EH (cell line): ENCODE measurements at places on chromosomes 11 and 22.

DNA sequence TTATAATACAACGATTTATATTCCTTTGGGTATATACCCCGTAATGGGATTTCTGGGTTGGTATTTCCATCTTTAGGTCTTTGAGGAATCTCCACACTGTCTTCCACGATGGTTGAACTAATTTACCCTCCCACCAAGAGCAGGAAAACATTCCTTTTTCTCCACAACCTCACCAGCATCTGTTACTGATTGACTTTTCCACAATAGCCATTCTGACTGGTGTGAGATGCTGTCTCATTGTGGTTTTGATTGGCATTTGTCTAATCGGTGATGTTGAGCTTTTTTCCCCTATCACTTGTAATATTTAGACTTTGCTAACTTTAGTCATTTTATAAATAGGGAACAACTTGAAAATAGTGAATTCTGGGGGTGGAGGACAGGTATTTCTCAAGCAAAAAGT, 58.1 kb downstream of the PPFIA1 start:
- no peak for DNase-seq

DNA sequence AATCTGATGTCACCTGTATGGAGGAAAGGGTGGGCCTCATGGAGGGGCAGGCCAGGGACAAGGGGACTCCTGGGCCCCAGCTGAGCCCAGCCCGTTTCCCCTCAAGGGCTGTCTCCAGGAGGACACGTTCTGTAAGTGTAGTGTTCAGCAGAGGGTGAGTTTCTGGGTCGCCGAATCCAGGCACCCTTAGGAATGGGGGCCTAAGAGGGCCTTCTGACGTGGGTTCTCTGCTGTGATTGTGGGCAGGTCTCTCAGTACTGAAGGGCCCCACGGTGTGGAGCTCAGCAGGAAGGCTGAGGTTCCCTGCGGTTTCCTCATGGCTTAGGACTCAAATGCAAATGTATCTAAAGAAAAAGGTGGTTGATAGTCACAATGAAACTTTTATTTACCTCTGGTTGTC, 6.5 kb downstream of the PTDSS2 start:
- DNase-seq, result no peak

DNA sequence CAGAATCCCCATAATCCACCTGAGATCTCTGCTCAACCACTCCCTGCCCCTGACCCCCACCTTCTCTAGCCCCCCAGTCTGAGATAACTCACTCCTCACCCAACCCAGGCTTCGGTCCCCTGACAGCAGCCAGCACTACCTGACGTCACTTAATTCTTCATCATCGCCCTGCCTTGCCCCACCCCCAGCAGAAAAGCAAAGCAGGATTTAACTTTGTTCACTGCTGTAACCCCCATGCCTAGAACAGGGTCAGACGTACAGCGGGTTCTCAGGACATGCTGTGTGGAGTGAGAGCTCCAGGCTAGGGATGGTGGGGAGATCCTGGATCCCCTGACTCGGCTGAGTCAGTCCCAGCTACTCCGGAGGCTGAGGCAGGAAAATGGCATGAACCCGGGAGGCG, 45.8 kb downstream of the ELFN2 start:
- DNase-seq, result peak; percentile 5

DNA sequence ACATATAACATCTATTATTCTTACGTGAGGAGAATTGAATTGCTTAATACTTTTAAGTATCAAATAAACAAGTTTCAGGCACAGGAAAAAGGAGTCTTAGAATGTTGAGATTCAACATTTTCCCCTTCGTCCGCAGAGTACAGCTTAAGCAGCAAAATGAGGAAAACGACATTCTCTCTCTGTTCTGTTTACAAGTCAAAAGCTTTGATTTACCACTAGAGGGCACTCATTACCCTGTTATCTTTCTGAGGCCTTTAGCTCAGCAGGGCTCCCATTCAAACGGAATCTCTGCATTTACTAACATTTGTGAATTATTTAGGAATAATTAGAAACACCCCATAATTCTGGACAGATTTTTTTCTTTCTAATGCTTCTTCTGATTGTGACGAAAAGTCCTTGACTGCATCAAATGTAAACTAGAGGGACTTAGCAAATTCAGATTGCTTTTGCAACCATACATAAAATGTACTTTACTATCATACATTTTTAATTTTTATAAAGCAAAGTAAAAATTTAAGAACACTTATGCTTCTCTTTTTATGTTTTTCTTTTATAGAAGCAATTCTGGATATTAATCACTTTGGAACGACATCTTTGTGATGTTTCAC, 75.0 kb downstream of the JRKL start:
- peak; percentile 72 for DNase-seq

- peak; percentile 20 for DNase-seq
These were observed 98.4 kb downstream of the VPREB1 start for GRCh38 chr22:22342697-22343580.

- DNase-seq, result peak; percentile 55
These were observed 61.1 kb downstream of the SPECC1L start for GRCh38 chr22:24331468-24332440.

- DNase-seq, result peak; percentile 46
These were observed 19.9 kb upstream of the CTSC start for GRCh38 chr11:88357323-88358039.

DNA sequence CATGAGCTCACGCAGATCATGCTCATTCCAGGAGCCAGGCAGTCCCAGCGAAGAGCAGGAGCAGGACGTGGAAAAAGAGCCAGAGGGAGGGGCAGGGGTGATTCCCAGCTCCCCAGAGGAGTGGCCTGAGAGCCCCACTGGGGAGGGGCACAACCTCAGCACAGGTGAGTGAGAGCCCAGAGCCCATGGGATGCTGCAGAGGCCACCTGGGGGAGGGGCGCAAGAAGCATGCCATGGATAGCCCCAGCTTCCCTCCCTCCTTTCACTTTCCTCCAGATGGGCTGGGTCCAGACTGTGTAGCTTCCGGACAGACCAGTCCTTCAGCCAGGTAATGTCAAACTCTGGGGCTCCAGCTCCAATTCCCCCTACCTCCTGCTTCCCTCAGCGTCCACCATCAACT, 6.2 kb downstream of the SMTNL1 start:
- no peak for DNase-seq

- no peak for DNase-seq
These were observed 2.8 kb downstream of the CEP57 start for GRCh38 chr11:95793116-95793515.

DNA sequence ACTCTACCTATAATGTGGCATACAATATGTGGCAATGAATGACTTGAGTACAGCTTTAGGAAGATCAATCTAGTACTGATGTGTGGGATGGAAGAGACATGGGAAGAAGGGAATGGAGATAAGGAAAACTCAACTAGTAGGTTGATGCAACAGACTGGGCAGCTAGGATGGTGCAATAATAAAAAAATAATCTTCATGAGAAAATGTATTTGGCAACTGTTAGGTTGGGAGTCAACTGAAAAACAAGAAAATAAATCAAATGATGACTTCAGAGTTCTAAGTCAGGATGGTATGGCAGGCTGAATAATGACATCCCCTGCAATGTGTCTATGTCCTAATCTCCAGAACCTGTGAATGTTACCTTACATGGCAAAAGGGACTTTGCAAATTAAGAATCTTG, 236.8 kb upstream of the PITPNB start:
- no peak for DNase-seq

DNA sequence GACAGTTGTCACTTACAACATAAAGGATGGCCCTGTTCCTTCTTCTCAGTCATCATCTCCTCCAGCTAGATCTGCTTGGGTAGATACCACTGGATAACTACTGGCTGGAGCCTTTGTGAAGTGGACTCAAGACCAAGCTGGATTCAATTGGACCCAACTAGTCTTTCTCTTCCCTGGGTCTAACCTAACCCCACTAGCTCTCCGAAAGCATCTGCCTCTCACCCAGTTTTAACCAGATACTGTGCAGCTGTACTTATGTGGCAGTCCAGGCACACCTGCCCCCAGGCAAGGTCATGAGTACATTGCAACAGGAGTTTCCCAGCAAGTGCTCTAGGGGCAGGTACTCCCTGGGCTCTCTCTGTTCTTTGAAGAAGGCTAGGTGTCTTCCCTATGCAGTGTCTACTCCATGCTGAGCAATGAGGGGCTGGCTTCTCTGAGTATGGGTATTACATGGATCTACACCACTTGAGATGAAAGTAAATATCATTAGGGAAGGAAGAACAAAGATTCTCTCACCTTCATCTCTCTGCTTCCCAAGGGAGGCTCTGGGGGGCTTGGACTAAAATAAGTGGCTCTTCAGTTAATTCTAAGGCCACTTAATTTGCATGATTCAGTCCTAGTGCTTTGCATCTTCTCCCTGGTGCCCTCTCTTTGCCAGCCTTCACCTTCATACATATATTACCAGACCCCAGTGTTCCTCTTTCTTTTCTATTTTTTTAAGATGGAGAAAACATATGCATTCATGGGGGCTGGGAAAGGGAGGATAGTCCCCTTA, 236.1 kb downstream of the NXPE2 start:
- DNase-seq, result no peak

GRCh38 chr11:109972181-109972715, 120.9 kb upstream of the ZC3H12C start:
- peak; percentile 28 for DNase-seq

- DNase-seq, result peak; percentile 60
These were observed 122.7 kb upstream of the TRPC6 start for GRCh38 chr11:101706541-101706940.

GRCh38 chr11:76067099-76067498, 139.2 kb downstream of the WNT11 start:
- peak; percentile 29 for DNase-seq

GRCh38 chr11:112565551-112565950, 304.9 kb upstream of the PLET1 start:
- no peak for DNase-seq

GRCh38 chr11:126523441-126524205, 168.1 kb downstream of the ST3GAL4 start:
- no peak for DNase-seq

- DNase-seq, result peak; percentile 98
These were observed 32.1 kb downstream of the UQCR10 start for GRCh38 chr22:29799217-29799680.

DNA sequence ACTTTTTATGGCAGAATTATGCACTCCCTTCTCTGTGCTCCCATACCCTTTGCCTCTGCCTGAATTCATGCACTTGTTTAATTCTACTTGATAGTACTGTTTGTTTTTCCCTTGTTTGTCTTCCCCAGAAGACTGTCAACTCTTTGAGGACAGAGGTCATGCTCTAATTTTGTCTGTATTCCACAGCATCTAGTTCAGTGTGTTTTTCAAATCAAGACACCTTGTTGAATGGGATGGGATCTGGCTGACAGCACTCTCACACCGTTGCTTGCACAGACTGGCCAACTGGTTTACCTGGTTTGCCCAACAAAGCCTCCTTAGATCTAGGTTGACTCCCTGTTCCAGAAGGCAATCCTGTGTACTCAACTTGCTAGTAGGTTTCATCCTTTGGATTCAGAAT, 121.2 kb upstream of the TIMP3 start:
- DNase-seq, result no peak

- no peak for DNase-seq
These were observed 82.4 kb upstream of the VPREB1 start for GRCh38 chr22:22161924-22162851.

GRCh38 chr11:110629594-110629993, 82.6 kb downstream of the ARHGAP20 start:
- no peak for DNase-seq

DNA sequence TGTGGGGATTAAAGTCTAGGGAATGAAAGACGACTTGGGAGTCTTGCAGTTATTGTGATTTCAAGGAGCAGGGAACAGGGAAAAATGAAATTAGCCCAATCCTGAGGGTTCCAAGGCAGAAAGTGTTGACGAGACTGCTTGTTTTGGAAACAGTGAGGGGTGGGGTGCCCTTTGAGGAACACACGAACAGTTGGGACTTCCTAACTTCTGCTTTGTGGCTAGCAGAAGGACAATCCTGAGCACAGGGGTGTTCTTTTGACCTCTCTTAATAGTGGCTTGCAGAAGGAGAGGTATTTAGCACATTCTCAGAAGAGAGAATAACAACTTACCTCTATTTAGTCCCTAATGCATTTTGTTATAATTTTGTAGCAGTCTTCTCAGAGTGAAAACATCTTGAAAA, 545.9 kb upstream of the ARHGAP42 start:
- DNase-seq, result no peak

- no peak for DNase-seq
These were observed 542 bp downstream of the HPS4 start for GRCh38 chr22:26483043-26483438.

DNA sequence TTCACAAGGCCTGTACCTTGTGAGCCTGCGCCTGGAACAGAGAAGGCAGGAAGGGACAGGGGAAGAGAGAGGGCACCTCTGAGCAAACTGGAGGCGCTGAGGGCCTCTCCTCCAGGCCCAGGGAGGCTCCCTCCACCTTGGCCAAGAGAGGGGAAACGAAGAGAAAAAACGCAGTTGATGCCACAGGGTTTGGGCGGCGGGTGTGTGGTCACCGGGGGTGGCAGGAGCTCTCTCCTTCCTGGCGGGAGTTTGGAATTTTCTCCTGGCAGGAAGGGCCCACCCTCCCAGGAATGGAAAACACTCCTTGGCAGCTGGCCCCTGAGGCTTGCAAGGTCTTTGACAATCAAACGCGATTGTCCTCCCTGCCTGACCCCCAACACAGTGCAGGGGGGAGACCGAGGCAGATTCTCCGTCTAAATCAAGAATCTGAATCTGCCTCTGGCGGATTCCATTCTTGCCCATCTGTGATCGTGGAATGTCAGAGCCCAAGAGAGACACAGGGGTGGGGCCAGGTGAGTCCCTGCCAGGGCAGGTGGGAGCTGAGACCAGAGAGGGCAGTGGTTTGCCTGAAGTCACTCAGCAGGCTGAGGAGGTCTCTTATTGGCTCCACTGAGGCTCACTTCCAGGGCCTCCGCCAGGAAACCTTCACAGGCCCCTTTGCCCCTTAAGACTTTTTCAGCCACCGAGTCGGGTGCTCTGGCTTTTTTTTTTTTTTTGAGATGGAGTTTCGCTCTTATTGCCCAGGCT, 21.0 kb downstream of the RPL3 start:
- peak; percentile 40 for DNase-seq

- DNase-seq, result no peak
These were observed 22.1 kb downstream of the IGLL5 start for GRCh38 chr22:22909605-22910271.

GRCh38 chr11:130782361-130783222, 133.7 kb downstream of the SNX19 start:
- DNase-seq, result peak; percentile 82

- no peak for DNase-seq
These were observed 152.0 kb downstream of the TBC1D22A start for GRCh38 chr22:46914481-46914880.

DNA sequence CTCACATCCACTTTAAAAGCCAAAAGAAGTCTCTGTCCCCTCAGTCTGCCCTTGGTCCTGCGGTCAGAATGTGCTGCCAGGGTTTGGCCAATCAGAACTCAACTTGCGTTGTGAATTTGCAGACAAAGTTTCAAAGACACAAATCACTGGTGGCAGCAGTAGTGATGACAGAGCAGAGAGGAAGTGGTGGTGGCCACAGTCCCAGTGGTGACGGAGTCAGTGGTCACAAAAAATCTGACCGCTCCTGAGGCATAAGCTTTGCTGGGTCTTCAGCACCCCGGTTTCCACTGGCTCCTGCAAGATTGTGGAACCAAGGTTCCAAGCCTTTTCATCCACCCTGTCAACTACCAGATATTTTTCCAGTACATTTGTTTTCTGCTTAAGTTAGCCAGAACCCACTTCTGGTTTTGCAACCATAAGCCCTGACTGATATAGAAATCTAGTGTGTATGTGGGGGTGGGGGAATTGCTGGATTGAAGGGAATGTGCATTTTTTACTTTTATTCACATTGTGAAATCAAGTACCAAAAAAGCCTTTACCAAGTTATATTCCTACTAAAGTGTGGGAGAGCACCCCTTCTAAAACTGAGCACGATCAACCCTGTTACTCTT, 112.3 kb downstream of the TMPRSS5 start:
- DNase-seq, result peak; percentile 4
